ENCODE measurements at places on chromosomes 3 and 15. TPM values are rescaled to one million over a fixed set of nuclear protein-coding genes. Genes with fewer than 3 reads are reported as not detected.

RBPMS2 gene
- not detected for total RNA-seq

- DNase-seq = peak; percentile 46
These were observed at the start of gene FBN1 for GRCh38 chr15:48645558-48646330. Gene FBN1 (minus strand): TSS chr15:48645709. CDS start chr15:48644769, 940 bp downstream.

- DNase-seq = no peak
These were observed 89.3 kb downstream of the LPP start for GRCh38 chr3:188243124-188243795.

DNA sequence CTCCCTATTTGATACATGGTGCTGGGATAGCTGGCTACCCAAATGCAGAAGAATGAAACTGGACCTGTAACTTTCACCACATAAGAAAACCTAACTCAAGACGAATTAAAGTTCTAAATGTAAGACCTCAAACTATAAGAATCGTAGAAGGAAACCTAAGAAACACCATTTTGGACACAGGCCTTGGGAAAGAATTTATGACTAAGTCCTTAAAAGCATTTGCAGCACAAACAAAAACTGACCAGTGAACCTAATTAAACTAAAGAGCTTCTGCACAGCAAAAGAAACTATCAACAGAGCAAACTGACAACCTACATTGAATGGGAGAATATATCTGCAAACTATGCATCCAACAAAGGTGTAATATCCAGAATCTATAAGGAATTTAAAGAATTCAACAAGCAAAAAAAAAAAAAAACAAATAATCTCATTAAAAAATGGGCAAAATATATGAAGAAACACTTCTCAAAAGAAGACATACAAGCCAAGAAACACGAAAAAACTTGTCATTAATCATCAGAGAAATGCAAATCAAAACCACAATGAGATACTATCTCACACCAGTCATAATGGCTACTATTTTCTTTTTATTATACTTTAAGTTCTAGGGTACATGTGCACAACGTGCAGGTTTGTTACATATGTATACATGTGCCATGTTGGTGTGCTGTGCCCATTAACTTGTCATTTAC is 37.0 kb downstream of the HDGFL3 start:
- DNase-seq = no peak

MITF gene
- 0.63 TPM for total RNA-seq

DNA sequence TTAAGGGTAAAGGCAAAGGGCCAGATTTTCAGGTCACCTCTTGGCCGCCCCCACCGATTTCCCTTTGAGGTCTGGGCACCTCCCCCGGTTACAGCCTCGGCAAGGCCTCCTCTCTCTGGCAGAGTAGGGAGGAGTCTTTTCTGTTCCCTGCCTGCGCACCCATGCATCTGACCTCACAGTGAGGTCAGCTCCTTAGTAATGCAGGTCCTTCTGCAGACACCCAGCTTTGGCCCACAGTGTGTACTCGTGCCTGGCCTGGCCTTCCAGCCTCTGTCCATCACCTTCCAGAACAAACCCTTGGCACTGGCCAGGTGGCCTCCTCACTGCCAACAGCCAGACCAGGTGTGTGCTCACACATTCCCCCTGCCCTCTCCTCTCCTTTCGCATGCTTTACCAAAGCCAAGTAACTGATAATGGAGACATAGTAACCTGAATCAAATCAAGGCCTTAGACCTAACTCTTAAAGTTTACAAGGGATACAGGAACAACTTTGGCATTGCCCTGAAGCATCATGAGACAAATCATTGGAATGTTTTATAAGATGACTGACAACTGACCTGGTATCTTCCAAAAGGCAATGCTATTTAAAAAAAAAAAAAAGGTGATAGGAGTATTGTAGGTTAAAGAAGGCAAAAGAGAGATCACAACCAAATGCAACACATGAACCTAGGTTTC is 61.3 kb downstream of the CORO2B start:
- DNase-seq = no peak

- no peak for DNase-seq
These were observed 63.6 kb downstream of the OSTN start for GRCh38 chr3:191262650-191263049.

TNFAIP8L3 gene
- not detected for total RNA-seq

PLEKHO2 gene
- total RNA-seq = 13.3 TPM

DNA sequence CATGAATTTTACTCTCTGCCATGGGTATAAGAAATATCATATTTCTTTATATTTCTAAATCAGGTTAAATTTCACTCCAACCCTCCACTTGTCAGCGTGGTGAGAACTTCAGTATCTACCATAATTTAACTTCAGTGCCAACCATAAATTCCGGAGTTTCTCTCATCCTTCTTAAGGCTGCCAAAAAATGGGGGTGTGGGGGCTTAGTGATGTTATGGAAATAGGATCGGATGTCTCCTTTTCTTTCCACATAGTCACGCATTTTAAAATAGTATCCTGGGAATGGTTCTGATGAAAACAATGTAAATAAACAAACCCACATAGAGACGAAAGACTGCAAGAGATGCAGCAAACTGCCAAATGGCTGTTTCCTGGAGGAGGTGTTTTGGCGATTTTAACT is 12.9 kb upstream of the FAM3D start:
- no peak for DNase-seq

DNA sequence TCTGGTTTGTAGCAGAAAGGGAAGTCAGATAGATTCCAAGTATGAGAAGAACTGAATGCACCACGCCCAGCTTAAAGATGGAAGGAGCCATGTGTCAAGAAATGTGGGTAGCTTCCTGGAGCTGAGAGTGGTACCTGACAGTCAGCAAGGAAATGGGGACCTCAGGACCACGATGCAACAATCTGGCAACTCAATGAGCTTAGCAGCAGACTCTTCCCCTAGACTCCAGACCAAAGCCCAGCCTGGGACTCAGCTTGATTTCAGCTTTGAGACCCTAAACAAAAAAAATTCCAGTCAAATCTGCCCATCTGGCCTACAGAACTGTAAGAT is 24.4 kb downstream of the MIX23 start:
- peak; percentile 11 for DNase-seq

DNA sequence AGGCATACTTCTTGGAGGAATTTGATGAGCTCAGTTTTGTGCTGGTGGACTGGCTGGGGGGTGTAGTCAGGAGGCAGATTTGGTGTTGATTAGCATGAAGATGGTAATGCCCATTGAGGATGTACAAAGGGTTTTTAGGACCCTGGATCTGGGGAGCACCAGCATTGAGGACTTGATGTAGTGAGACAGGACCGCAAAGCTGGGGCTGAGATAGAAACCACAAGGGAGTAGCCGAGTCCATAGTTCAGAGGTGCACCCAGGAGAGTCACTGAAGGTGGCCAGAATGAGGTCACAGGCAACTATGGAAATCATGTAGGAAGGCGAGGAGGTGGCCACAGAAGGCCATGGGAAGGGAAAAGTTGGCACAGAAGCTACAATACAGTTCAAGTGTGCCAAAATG is 2.7 kb upstream of the CDC25A start:
- no peak for DNase-seq

DNA sequence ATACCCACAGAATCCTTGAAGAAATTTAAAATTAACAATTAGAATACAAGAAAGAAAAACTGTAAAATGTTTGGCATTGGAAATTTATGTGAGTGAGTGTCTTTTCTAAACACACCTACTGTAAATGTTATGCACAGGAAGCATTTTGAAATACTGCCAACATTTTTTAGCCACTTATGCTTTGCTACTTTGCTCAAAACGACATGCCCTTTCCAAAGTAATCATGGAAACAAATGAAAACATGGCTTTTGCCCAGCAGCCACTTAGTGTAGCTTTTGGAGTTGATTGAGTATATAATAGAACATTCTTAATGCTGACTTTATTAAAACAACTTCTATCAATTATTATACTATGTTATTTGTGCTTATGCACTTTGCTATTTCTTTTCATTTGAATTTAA is 823.0 kb downstream of the CADM2 start:
- DNase-seq = no peak

PCOLCE2 gene
- total RNA-seq = 0.39 TPM

GRCh38 chr3:41575724-41576123 is 376.4 kb downstream of the CTNNB1 start:
- DNase-seq = no peak

DNA sequence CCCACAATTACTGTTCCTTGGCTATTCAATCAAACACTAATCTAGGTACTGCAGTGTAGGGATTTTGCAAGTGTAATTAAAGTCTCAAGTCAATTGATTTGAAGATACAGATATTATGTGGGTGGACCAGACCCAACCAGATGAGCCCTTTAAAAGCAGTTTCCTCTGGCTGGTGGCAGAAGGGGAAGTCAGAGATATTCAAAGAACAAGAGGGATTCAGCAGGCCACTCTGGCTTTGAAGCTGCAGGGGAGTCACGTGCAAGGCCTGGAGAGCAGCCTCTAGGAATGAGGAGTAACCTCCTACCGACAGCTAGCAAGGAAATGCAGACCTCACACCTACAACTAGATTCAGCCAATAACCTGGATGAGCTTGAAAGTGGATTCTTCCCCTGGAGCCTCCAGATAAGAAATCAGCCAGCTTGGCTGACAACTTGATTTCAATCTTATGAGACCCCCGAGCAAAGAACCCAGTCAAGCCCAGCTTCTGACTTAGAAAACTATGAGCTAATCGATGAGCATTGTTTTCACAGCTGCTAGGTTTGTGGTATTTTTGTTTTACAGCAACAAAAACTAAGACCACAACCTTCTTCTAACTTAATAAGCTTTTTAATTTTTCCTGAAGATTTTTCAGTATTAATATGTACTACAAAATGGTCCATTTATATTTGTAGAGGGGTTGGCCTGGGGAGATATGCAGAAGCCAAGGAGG is 13.4 kb downstream of the HACD2 start:
- DNase-seq = no peak

- DNase-seq = no peak
These were observed 55.0 kb downstream of the CLASP2 start for GRCh38 chr3:33663042-33663441.

GRCh38 chr15:42232606-42233005 is 24.5 kb upstream of the VPS39 start:
- DNase-seq = no peak

CCK gene
- total RNA-seq = not detected

DNA sequence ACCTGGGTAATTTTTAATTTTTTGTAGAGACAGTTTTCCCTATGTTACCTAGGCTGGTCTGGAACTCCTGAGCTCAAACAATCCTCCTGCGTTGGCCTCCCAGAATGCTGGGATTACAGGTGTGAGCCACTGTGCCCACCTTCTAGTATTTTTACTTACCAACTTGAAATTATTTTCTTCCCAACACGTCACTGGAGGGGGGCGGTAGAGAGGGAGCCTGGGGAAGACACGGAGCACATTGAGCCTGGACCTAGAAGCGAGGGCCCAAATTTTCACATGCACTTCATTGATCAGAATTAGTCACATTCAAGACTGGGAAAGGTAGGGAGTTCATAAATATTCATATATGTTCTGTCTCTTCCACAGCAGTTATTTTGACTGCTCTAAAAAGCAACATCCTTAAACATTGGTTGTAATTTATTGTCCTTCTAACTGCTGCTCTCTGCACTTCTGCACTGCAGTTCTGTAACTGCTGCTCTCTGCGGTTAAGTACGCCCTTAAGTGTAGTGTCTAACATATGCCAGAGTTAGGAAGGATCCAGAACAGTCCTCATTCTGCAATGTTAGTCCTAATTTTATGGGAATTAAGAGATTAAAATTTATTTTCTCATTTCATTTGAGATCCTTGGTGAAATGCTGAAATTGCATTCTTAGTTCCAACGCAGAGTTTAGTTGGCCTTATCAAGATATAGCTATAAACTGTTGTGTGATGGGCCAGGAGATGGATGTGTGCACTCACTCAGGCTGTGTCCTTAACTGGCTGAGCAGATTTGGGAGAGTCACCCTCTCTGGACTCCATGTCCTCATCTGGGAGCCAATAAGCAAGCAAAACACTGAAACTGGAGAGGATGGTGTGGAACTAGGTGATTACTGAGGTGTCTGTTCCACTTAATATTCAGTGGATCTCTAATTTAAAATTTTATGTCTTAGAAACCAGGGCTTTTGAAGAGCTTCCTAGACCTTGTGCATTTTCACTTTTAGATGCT is 98.2 kb downstream of the STRIT1 start:
- no peak for DNase-seq

CMTM8 gene
- total RNA-seq = 8.1 TPM

- DNase-seq = no peak
These were observed 16.1 kb upstream of the DCBLD2 start for GRCh38 chr3:98917608-98918007.

DNA sequence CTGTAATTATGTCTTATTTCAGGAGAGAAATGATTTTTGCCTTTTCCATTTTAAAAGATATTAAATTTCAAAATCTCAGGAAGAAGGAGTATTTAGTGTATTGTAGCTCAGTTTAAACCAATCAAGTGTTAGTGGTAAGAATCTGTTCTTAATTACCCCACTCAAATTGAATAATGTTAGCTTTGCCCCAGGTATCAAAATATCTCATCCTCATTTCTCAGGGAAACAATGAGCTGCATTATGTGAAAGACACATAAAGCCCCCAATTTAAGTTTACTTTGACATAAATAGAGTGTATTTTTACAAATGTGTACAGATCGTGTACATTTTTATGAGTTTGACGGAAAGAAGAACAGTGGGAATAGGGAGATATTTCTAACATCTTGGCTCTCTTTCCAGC is 317.4 kb upstream of the RARB start:
- DNase-seq = no peak

TICRR gene
- 25.7 TPM for total RNA-seq

DNA sequence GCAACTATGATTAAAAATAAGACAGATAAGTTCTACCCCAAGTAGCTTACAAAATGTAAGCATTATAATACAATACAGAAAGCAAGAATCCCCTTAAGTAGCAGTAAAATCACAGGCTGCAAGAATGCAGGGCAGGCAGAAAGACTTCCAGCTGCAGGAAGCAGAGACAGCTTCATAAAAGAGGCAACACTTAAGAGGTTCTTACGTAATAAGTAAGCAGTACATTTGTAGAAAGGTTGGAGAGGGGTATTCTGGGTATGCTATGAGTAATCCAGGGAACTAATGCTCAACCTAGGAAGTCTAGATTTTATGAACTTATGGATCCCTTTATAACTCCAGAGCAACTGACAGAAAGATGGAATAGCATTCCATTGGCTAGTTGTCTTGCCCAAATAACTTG is 151.6 kb downstream of the IL5RA start:
- DNase-seq = no peak

GRCh38 chr3:168121184-168122017 is 25.7 kb upstream of the GOLIM4 start:
- no peak for DNase-seq

DPPA2 gene
- not detected for total RNA-seq

DNA sequence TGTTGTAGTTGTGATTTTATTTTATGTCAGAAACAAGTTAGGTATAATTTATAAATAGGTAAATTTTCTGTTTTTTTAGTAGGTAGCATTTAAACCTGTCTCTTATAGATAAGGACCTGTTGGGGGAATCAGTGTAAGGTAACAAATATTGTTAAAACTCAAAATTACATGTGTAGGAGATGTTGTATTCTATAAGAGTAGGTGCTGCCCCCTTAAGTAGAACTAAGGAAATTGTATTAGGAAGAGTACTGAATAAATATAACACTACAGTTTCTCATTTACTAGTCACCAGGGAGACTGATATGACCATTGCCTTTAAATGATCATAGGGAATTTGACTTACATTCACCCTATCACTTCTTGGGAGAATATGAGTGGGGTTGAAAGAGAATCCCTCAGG is 31.2 kb downstream of the SLC25A36 start:
- no peak for DNase-seq

GRCh38 chr15:35756623-35757022 is 210.7 kb upstream of the DPH6 start:
- DNase-seq = no peak

Data from activated CD4-positive, alpha-beta T cell treated with anti-CD3 and anti-CD28 coated beads for 36 hours (primary cell).